ENCODE measurements at places on chromosomes 4 and X.

DNA sequence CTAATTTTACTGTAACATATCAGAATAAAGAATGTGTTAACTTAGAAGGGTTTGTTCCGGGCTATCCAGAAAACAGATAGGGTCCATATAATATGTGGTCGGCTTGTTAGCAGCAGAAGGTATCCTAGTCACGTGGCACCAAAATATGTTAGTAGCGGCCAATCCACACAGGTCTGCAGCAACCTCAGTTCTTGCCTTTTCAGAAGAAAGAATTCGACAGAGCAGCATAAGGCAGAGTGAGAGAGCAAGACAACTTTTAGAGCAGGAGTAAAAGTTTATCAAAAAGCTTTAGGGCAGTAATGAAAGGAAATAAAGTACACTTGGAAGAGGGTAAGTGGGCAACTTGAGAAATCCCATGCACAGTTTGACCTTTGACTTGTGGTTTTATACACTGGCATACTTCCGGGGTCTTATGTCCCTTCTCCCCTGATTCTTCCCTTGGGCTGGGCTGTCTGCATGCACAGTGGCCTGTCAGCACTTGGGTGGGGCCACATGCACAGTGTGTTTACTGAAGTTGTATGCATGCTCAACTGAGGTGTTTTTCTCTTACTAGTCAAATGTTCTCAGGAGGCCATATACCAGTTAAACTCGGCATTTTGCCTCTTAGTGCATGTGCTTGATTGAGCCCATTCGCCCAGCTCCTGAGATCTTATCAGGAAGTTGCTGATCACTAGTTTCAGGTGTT, 37.0 kb upstream of the ABCG2 start:
- no peak for DNase-seq

- DNase-seq = no peak
These were observed 284.9 kb downstream of the PCDH7 start for GRCh38 chr4:31005037-31005436.

DNA sequence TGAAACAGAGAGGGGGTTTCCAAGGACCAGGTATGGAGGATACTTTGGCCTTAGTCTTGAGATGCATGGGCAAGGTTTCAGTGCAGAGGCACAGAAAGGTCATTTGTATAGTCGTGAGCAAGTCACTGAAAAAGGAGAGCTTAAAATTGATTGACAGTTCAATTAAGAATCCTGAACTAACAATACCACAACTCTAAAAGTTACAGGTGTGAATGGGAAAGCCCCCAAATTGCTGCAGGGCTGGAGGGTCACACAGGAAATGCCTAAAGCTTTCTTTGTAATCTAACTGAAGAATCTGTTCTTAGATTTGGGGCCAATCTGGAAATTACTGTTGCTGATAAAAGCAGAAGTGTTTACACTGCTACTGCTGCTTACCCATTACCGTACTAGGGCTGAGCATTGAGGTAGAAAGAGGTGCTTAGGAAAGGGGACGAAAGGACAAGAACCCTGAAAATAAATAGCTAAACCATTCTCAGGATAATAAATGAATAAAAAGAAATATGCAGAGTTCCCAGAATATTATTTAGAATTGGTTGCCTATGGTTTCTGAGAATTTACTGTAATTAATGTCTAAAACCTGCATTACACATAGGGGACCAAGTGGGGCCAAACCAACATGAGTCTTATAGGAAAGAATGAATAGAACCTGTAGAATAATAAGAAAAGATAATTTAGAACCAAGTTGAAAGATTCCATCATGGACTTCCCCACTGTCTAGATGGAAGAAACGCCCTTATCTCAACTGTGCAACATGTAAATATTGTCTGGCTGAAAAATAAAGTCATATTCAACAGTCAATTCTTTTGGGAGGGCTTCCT, 91.9 kb upstream of the PPP1R2C start:
- DNase-seq = no peak

DNA sequence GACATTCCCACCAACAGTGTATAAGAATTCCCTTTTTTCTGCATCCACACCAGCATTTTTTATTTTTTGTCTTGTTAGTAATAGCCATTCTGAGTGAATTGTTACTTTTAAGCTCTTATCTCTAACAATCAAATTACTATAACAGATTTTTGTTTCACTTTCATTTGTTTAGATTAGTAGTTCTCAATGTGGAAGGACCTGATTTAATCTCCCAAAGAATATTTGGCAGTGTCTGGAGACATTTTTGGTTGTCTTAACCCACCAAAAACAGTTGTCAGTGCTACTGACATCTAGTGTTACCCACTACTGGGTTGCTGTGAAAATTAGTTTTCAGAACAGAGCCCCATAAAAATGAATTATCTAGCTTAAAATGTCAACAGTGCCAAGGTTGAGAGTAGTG, 37.9 kb downstream of the RUFY3 start:
- DNase-seq = no peak

DNA sequence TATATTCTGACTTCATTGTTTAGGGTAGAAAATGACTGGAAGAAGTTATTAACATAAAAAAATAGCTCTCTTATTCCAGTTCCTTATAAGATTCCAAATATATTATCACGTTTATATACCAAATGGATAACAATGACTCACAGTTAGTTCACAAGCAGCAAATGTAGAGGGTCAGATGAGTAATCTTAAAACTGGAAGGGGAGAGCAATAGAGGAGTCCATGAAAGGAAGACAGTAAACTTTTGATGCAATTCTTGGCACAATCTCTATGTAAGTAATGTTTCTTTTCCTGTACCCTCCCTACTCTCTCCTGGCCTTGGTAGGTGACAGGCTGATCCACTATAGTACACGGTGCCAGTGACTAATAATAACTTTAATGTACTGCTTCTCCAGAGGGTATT, 259.0 kb upstream of the TRPC5 start:
- no peak for DNase-seq

GRCh38 chr4:61716426-61716825, 516.3 kb downstream of the ADGRL3 start:
- DNase-seq = no peak

DNA sequence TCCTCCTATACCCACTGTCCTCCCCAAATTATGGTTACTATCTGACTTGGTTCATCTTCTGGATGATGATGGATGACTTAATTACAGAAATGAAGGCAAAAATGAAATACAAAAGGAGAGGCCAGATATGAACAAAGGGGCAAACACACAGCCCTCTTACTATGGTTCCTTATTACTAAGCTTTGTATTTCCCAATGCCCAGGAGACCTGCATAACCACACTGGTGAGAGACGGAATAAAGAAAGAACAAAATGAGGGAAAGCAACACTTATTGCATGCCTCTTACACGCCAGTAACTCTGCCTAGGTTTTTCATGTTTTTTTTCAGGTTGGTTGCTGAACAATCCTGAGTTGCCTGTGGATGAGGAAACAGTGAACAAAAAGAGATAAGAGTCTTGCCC, 120.5 kb downstream of the SLC10A7 start:
- no peak for DNase-seq

DNA sequence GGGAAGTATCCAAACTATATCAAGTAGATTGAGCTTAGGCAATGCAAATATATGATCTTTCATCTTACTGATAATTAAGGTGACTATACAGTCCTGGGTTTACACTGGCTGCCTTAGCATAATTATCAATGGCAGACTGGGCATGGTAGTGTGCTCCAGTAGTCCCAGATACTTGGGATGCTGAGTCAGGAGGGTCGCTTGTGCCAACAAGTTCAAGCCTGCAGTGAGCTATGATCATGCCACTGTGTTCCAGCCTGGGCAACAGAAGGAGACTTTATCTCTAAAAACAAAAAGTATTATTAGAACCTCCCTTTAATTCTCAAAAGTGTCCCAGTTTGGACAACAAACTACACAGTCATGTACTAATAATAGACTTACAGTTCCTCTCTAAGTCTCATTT, 99.4 kb upstream of the RASGEF1B start:
- DNase-seq = no peak

GRCh38 chr4:182880387-182881356, 36.5 kb downstream of the DCTD start:
- DNase-seq = no peak

- no peak for DNase-seq
These were observed 132.9 kb downstream of the NKX6-1 start for GRCh38 chr4:84366161-84366560.

- no peak for DNase-seq
These were observed 56.4 kb upstream of the HMX1 start for GRCh38 chr4:8928074-8928473.

DNA sequence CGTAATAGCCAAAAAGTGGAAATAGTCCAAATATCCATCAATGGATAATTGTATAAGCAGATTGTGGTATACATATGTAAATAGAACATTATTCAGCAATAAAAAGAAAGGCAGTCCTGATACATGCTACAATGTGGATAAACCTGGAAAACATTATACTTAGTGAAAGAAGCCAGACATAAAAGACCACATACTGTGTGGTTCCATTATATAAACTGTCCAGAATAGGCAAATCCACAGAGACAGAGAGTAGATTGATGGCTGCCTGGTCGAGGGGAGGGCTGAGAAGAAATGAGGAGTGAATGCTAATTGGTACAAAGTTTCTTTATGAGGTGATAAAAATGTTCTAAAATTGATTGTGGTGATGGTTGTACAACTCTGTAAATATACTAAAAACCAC, 397.4 kb upstream of the RPS6KA3 start:
- no peak for DNase-seq

DNA sequence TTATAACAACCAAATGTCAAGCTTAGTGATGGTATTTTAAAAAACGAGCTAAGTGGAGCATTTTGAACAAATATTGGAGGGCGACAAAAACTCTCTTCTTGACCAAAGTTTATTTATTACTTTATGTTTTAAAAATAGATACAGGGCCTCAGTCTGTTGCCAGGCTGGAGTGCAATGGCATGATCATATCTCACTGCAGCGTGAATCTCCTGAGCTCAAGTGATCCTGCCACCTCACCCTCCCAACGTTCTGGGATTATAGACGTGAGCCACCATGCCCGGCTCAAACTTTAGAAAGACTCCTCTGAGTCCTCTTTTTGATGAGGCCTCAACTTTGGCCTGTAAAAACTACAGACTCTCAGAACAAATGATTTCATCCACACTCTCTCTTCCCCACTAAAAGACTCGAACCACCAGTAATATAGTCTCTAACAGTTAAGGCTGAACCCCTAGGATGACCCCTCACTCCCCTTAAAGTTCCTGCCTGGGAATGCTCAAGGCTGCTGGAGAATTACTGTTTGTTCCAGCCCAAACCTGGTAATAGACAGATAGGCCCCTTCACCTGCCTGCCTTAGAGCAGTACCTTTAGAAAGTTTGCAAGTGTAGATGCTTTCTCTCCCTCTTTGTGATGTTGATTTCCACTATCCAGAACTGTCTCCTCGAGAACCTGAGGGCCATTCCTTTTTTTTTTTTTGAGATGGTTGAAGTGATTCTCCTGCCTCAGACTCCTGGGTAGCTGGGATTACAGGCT, 55.3 kb upstream of the HPSE start:
- DNase-seq = no peak

GRCh38 chr4:74431113-74431826, 13.7 kb upstream of the AREG start:
- DNase-seq = no peak

GRCh38 chrX:39613482-39613995, 484.2 kb downstream of the BCOR start:
- DNase-seq = peak; percentile 89

Data from SW480 (cell line).